Activated CD4-positive, alpha-beta memory T cell treated with anti-CD3 and anti-CD28 coated beads, Interleukin-2, amount 10 ng/mL, durations not matched to agents 7 days and 5 days (primary cell): ENCODE measurements at places on chromosomes 2 and 18. TPM values are rescaled to one million over a fixed set of nuclear protein-coding genes. Genes with fewer than 3 reads are reported as not detected.

The PRKCE gene
- total RNA-seq, result 20.6 TPM

The FIGN gene
- total RNA-seq, result not detected

The ATOH8 gene
- 0.78 TPM for total RNA-seq

DNA sequence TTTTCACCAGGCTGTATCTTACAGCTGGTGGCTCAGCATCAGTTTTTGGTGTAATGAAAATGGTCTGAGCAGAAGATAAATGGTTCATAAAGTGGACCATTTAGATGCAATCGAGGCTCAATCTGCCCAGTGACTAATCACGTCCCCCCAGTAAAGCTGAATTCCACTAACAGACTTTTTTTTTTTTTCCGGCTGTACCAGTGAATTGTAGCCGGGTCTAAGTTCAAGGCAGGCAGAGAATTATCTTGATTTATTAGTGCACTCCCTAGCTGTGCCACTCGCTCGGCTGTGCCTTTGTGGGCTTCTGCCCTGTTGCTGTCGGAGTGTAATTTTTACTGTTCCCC is 215.1 kb upstream of the POU3F3 start:
- DNase-seq, result no peak

The TRIM43 gene
- 0.43 TPM for total RNA-seq

GRCh38 chr2:166892397-166892796 is 4.1 kb downstream of the XIRP2 start:
- no peak for DNase-seq

DNA sequence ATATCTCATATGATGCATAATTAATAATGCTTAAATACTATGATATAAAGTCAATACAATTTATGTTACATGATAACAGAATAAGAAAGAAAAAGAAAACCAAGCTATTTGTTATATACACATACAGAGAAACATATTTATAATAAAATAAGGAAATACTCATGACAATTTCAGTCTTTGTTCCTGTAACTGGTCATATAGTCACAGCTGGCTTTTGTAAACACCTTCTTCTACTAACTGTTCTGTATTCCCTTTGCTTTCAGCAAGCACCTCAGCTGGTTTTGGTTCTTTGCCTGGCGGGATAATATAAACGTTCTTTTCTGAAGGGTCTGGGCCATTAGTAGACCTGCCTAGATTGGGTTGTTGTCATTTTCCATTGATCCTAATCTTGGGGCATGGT is 158.5 kb downstream of the COPS8 start:
- DNase-seq, result no peak

The C2orf80 gene
- not detected for total RNA-seq

- no peak for DNase-seq
Observed at GRCh38 chr18:24913507-24914170, 438.3 kb downstream of the ZNF521 start.

The DCTN1 gene
- total RNA-seq, result 88.9 TPM

DNA sequence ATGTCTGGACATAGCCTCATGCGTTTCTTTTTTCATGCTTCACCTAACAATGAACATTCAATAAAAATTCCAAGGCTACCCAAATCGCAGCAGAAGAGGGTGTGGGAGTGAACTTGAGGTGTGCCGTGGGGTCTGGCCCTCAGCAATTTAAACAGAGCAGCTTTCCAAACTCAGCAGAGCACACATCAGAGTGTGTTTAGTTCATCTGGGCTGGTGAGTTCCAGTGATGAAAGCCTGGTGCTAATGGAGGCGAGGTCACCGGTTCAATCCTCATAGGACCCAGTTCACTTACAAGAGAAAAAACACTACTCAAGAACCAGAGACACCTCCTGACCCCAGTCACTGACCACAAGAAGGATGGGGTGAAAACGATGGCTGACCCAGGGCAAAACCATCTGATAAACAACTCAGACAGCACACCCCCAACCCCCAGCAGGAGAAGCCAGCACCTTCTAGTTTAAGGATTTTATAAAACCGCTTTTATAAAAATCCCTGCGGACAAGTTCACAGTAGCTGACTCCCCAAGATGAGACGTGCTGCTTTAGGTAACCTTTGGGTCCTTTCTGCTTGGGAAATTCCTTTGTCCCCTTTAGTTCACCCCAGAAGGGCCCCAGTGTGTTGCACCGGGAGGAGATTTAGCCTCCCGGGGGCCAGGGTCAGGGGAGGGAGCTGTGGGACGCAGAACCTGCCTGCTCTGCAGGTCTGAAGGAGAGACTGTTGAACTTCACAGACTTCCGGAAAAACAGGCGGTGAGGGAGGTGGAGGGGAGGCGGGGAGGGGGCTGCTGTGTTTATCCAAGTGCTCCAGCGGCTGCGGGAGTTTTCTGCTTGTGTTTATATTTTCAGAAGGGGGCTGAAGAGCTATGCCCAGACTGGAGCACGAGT is 152.7 kb upstream of the SOX11 start:
- DNase-seq, result no peak

The HJURP gene
- 126 TPM for total RNA-seq

DNA sequence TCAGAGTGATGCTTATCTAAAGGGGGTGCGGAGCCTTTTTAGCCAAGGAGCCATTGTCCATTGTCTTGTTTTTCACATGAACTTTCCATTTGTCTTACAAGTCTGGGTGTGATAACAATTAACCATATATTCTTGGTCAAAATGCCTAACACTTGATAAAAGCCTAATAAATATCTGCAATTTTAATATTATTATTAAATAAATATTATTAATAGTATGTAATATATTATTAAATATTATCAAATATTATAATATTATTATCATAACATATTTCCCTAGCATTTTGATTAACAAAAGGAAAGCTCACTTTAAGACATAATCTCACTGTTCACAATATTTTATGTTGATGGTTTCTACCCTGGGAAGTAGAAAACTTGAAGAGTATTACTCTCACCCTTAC is 1143.6 kb upstream of the GYPC start:
- no peak for DNase-seq

The ANKRD29 gene
- total RNA-seq, result not detected

DNA sequence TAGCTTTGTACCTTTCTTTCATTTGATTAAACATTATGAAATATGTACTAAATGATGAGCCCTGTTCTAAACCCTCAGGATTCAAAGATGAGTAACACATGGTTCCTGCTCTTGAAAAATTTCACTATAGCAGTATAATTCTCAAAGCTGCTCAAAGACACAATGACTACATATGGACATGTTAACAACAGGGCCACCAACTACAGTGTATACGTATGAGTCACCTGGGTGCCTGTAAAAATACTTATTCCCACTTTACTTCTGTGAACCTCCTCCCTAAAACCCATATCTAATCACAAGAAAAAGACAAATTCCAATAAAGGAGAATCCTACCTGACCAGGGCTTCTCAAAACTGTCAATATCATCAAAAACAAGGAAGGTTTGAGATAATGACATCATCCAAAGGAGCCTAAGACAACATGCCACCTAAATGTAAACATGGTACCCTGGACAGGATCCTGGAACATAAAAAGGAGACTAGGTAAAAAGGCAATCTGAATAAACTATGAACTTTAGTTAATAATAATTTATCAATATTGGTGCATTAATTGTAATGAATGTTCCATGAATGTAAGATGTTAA is 84.7 kb downstream of the FAM161A start:
- DNase-seq, result no peak

- no peak for DNase-seq
Observed at GRCh38 chr2:235614900-235615712, 121.3 kb downstream of the AGAP1 start.

- DNase-seq, result no peak
Observed at GRCh38 chr2:212665948-212666347, 127.3 kb upstream of the ERBB4 start.

The VWA3B gene
- not detected for total RNA-seq

- no peak for DNase-seq
Observed at GRCh38 chr2:56473524-56473923, 289.7 kb downstream of the CCDC85A start.

The PRLH gene
- not detected for total RNA-seq

DNA sequence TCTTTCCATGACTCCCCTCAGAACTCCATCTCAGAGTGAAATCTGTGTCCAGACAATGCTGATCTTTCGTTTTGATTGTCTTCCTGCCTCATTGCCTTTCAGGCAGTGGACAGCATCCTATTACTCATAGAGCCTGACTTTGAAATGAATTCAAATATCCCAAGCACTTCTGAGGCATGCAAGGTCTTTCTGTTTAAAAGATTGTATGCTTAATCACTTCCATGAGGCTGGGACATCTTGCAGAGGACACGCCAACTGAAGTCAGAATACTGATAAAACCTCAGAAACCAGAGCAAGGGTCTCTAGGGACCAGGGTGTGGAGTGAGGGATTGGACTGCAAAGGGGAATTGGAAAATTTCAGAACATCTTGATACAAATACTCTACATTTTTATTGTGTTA is 836.5 kb upstream of the ID2 start:
- DNase-seq, result no peak

DNA sequence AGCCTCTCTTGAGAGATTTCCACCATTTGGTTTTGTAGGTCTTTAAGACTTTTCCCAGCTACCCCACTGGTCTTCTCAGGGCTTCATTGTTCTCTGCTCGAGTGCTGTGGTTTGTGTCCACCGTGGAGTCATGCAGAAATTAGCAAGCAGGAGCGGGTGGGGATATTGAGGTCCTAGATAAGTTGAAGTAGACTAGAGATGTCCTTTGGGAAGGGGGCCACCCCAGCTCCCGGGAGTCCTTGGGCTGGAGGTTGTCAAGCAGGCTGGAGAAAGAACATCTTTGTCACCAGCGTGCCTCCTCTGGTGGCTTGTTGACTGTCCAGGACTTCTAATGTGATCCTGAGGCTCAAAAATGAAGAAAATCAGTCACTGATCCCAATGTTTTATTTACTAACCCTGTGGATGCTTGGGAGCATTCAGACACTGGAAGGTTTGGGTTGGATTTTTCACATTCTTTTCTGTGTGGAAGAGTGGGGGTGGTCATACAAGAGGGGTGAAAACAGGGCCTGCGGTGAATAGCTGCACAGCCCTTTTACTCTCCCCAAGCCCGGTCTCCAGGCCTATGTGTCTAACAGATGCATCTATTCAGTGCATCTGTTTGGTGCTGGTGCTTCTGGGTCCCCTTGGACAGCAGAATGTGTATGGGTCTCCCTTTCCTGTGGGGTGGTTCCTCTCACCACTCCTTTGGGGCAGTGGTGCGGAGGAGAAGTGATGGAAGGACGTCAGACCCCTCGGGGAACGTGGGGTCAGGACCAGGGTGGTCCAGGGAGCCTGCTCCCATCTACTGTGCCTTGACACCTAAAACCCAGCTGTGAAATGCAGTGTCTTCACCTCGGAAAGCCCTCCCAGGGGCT is 208.1 kb downstream of the KLHL29 start:
- no peak for DNase-seq

The STARD6 gene
- not detected for total RNA-seq

The TRABD2A gene
- 38.3 TPM for total RNA-seq

The TEX44 gene
- not detected for total RNA-seq

DNA sequence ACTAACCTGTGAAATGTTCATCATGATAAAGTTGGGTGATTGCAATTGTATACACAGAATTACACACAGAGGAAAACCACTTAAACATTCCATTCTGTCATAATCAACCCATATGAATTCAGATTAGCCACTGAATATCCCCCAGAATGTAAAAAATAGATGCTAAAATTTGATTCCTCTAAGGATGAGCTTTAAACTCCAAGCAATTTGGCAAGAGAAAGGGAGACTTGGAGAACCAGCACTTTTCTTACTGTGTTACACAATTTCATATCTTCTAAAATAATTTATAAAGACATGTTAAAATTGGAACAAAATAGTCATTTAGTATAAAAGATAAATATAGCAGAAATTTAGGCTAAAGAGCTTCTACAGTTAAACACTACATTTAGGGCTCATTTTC is 146.3 kb upstream of the LMAN1 start:
- DNase-seq, result no peak

DNA sequence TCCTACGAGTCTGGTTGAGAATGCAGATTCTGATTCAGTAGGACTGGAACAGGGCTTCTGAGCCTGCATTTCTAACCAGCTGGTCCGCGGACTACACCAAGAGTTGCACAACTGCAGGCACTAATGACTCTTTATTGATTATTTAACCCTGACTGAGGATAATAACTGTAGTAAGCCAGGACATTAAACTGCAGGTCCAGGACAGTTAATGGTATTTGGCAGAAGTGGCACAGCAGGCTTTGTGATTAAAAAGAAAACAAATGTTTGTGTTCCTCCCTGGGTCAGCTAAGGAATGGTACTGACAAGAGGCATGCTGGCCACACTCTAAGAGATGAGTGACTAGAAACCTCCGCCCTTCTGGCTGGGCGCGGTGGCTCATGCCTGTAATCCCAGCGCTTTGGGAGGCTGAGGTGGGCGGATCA is 59.4 kb downstream of the ALPK2 start:
- DNase-seq, result no peak

DNA sequence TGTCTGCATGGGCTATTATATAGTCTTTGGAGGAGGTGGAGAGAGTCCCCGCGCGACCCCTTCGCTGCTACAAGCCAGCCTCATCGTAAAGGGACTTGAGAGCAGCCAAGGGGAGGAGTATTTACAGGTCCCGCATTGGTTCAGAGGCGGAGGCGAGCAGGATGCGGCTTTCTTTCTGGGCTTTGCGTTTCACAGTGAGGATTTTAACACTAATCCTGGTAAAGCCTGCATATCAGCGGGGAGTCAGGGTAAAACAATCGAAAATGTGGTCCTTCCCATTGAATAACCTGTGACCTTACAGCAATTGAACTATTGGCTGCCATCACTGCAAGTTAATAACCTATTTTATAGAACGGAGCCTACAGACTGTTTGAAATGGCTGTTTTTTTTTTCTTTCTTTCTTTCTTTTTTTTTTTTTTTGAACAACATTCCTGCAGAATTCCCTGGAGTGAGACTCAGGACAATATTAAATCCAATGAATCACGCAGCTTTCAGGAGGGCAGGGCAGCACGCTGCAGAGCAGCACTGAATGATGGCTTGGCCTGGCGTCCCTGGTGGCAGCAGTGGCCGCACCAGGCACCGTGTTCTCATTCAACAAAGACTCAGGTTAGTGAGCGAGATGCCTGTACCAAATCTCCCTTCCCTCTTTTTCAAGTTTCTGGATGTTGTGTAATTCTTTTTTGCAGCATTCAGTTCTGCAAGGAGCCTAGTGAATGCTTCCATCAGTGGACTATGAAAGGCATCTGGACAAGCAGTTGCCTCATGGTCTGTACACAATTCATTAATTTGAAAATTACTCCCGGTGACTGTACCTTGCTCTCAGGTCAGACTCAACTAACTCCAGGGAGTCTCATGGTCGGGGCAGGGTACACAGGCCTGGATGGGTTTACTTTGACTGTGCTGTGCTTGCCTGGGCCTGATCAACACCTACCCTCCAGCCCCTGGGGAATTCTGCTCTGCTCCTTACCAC is 19.8 kb downstream of the SMIM21 start:
- DNase-seq, result no peak

- no peak for DNase-seq
Observed at GRCh38 chr2:175576270-175576669, 394.8 kb upstream of the ATP5MC3 start.

GRCh38 chr2:95374451-95374920 is 28.0 kb upstream of the FAHD2A start:
- no peak for DNase-seq

DNA sequence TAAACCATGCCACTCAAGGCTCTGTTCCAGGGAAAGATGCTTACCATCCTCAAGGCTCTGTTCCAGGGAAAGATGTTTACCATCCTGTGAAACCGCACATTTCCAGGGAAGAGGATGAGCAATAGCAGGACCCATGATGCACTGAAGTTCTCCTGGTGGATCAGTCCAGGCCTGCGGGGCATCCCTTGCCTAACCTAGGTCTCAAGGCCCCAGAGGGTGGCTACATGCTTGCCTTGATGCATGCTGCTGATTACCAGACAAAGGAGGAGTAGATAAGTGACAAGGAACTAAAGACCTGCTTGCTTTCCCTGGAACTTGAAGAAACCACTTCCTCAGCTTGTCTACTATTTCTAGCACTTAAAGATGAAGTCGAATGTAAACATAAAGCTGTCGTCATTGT is 111.0 kb upstream of the LINC00305 start:
- no peak for DNase-seq

The GNAL gene
- 0.33 TPM for total RNA-seq
